ENCODE measurements at places on chromosomes 1 and 21.
A peak's percentile ranks its signal among the peaks of the same experiment; 100 is the strongest.

- peak overlapping the region; percentile 94 for H3K27ac ChIP-seq
- peaks cover 45% of the 10 kb centered on the region for H3K4me1 ChIP-seq
- H3K27me3 ChIP-seq = no peaks in the 10 kb centered on the region
- peaks cover 34% of the 10 kb centered on the region for H3K36me3 ChIP-seq
- H3K4me3 ChIP-seq = peak overlapping the region; percentile 81
Observed at GRCh38 chr1:155051777-155052398, 772 bp downstream of the ADAM15 start.

DNA sequence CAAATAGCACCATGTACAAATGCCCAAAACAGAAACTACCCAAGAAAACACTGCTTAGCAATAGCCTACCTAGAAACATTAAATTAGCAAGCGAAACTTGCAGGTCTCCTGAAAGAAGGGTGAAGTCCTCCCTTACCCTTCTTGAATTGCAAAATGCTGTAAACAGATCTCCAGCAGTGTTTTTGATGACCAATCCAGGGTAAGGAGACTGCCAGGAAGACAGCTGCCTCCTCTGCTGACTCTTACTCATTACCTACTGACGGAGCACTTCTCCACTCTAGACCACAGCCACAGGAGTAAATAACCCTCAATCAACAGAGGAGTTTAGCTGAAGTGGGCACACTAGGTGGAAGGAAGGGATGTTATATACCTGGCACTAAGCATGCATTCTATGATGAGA, 32.2 kb upstream of the GADD45A start:
- H3K36me3 ChIP-seq = no peaks in the 10 kb centered on the region
- no peak overlapping the region for H3K4me3 ChIP-seq
- H3K27me3 ChIP-seq = no peaks in the 10 kb centered on the region
- no peaks in the 10 kb centered on the region for H3K4me1 ChIP-seq

- no peak overlapping the region for H3K27ac ChIP-seq
- peaks cover 9% of the 10 kb centered on the region for H3K4me1 ChIP-seq
- H3K36me3 ChIP-seq = peaks cover 1% of the 10 kb centered on the region
- no peak overlapping the region for H3K4me3 ChIP-seq
Observed at GRCh38 chr1:99700020-99700419, 54.1 kb downstream of the PALMD start.

- peaks cover 11% of the 10 kb centered on the region for H3K36me3 ChIP-seq
- no peak overlapping the region for H3K27ac ChIP-seq
- no peaks in the 10 kb centered on the region for H3K27me3 ChIP-seq
Observed at GRCh38 chr1:31306278-31306677, 9.4 kb downstream of the ZCCHC17 start.

GRCh38 chr1:119141020-119141424, 569 bp upstream of the WARS2 start:
- peaks cover 25% of the 10 kb centered on the region for H3K4me1 ChIP-seq
- H3K27ac ChIP-seq = peak overlapping the region; percentile 99
- no peaks in the 10 kb centered on the region for H3K27me3 ChIP-seq
- no peak for DNase-seq

DNA sequence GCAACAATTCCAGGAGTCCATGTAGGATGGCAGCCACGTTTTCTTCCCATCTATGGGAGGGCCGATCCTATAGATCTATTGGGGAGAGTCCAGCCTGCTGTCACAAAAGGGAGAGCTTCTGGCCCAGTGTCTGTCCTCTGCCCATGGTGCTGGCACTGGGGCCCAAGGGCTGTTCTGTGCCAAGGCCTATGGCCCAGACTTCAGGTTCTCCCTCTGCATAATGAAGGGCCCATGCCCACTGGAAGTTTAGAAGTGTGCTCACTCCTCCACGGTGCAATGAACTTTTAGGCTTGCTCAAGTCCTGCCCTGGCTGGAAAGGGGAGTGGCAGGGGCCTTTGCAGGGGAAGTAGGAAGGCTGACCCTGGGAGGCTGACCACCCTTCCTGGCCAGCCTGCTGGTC, 44.1 kb upstream of the ATP2B4 start:
- no peak overlapping the region for H3K4me3 ChIP-seq
- H3K27me3 ChIP-seq = no peaks in the 10 kb centered on the region
- no peak for DNase-seq
- H3K36me3 ChIP-seq = no peaks in the 10 kb centered on the region
- H3K27ac ChIP-seq = no peak overlapping the region

GRCh38 chr1:217660353-217661062, 29.4 kb downstream of the SPATA17 start:
- H3K27me3 ChIP-seq = no peaks in the 10 kb centered on the region
- H3K4me1 ChIP-seq = no peaks in the 10 kb centered on the region
- H3K36me3 ChIP-seq = no peaks in the 10 kb centered on the region
- no peak for DNase-seq
- no peak overlapping the region for H3K27ac ChIP-seq
- H3K4me3 ChIP-seq = no peak overlapping the region

DNA sequence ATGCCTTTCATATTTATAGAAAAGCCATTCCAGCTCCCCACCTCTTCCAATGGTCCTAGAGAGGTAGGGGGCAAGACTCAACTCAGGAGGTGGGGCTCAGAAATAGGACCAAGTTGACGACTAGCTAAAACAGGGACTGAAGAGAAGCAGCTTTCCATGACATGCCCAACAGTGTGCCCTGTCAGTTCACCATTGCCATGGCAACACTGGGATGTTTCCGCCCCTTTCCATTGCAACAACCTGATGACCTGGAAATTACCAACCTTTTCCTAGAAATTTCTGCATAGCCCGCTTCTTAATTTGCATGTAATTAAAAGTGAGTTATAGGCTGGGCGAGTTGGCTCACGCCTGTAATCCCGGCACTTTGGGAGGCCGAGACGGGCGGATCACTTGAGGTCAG, 22.4 kb upstream of the INTS3 start:
- H3K36me3 ChIP-seq = no peaks in the 10 kb centered on the region
- no peak for DNase-seq
- no peaks in the 10 kb centered on the region for H3K4me1 ChIP-seq
- H3K4me3 ChIP-seq = no peak overlapping the region

- DNase-seq = no peak
- H3K27ac ChIP-seq = no peak overlapping the region
- no peaks in the 10 kb centered on the region for H3K27me3 ChIP-seq
Observed at GRCh38 chr1:89839516-89839915, 18.7 kb downstream of the LRRC8D start.

DNA sequence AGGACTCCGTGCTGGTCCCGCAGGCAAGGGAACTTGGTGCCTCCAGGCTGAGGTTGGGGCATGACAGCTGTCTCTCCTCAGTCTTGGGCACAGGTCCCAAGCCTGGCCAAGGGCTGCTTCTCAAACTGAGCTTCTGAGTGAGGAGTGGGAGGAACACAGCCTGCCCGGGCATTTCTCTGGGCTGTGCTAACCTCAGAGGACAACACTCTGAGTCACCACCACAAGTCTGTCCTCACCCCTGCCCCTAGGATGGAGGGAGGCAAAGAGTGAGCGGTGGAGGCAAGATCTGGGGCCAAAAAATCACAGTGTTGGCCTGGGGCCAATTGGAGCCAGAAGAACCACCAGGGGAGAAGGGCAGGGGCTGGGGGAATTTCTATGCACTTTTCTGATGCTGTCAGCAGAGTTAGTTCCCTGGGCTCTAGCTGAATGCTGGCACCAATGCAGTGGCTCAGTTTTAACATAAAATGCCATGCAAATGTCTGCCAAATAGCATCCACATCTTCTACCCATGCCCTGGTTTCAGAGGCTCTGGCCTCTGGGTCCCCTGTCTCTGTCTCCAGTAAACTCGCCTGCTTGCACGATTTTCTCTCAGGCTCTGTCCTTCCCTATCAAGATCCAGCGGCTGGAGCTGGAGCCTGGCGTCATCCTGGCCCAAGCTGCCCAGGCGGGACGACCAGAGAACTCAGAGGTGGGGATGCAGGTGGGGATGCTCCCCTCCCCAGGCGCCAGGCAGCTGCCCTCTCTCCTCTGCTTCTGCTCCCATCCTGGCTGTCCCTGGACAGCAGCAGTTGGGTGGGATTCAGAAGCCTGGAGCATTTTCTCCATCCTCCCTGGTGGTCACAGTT, 11.0 kb upstream of the CDK18 start:
- DNase-seq = no peak
- peaks cover 21% of the 10 kb centered on the region for H3K27me3 ChIP-seq
- H3K36me3 ChIP-seq = no peaks in the 10 kb centered on the region
- peak overlapping the region; percentile 7 for H3K27ac ChIP-seq

DNA sequence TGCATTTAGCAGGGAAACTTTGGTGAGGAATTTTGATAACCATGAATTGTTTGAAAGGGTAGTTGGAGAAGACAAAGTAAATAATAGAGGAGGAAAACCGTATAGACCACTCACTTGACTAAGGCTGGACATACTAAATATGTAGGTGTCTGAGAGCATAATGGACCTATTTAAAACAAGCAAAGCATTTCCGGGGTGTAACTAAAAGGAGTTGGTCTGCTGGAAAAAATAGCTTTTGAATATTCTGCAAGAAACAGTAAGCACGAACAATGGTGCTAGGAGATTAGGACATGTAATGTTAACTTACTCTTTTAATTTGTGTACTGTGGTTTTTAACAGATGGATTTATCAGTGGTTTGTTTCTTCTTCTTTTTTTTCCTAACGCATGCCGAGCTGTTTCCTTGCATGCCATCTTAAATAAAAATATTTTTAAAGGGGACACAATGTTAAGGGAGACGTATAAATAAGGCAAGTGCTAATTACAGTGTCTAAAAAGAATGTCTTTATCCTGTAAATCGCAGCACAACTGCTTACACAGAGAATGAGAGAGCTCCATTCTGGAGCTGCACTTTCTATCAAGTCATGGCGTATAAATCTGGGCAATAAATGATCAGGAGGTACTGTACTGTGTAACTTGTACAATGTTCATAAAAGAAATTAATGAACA, 492.1 kb downstream of the LMO4 start:
- no peaks in the 10 kb centered on the region for H3K36me3 ChIP-seq
- H3K4me1 ChIP-seq = no peaks in the 10 kb centered on the region
- no peak overlapping the region for H3K27ac ChIP-seq
- H3K27me3 ChIP-seq = no peaks in the 10 kb centered on the region

DNA sequence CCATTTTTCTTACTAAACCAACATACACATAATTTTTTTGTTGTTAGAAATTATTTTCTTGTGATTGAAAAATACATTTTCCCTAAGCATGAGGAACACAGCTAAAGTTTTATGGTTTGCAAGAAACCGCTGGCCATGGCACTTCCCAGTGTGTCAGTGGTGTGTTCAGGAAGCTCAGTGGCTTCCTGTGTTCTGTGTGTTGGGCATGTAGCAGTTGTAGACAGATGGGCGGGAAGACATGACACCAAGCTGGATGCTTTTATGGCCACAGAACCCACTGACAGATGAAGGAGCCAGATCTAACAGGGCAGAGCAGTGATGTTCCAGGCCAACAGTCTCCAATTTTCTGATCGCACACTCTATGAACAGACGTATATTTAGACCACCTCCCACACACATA, 119.8 kb downstream of the GALNT2 start:
- no peaks in the 10 kb centered on the region for H3K36me3 ChIP-seq
- no peak for DNase-seq
- peaks cover 25% of the 10 kb centered on the region for H3K4me1 ChIP-seq
- H3K4me3 ChIP-seq = no peak overlapping the region
- no peak overlapping the region for H3K27ac ChIP-seq

- no peak for DNase-seq
- no peaks in the 10 kb centered on the region for H3K27me3 ChIP-seq
- peaks cover 5% of the 10 kb centered on the region for H3K4me1 ChIP-seq
- no peak overlapping the region for H3K27ac ChIP-seq
Observed at GRCh38 chr1:32234792-32235191, 12.2 kb upstream of the FAM167B start.

DNA sequence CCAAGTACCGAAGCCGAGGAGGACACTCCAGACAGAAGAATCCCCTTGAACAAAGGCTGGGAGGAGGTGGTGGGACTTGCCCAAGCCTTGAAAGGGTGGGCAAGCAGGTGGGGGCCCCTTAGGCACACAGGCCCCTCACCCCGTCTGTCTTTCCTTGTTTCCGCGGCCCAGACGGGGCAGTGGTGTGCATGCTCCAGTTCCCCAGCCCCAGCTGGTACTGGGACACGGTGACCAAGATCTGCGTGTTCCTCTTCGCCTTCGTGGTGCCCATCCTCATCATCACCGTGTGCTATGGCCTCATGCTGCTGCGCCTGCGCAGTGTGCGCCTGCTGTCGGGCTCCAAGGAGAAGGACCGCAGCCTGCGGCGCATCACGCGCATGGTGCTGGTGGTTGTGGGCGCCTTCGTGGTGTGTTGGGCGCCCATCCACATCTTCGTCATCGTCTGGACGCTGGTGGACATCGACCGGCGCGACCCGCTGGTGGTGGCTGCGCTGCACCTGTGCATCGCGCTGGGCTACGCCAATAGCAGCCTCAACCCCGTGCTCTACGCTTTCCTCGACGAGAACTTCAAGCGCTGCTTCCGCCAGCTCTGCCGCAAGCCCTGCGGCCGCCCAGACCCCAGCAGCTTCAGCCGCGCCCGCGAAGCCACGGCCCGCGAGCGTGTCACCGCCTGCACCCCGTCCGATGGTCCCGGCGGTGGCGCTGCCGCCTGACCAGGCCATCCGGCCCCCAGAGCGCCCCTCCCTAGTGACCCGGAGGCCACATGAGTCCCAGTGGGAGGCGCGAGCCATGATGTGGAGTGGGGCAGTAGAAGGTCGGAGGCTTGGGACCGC, 50.8 kb downstream of the OPRD1 start:
- no peaks in the 10 kb centered on the region for H3K4me1 ChIP-seq
- no peak overlapping the region for H3K27ac ChIP-seq
- peaks cover 13% of the 10 kb centered on the region for H3K27me3 ChIP-seq
- no peak overlapping the region for H3K4me3 ChIP-seq

DNA sequence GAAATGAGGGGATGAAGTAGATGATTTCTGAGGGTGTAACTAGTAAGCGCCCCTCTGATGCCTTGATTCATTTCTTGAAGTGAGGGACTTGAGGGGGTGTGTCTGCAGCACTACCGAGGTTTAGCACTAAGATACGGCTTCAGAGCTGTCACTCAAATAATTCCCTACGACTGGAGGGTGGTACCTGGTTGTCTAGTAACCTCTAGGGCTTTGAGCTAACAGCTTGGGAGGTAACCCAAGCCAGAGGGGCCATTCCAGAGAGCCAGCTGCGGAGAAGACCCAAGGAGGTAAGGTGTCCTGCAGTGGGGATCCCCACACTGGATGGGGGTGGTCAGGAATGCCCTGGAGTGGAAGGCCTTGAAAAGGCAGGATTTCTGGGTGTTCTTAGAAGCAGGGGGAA, at the start of gene TTC24:
Gene TTC24, plus strand, starts transcription at position 252 of the 400 bp plus-strand sequence. CDS start 1,642 bp downstream, outside the sequence.
- H3K27ac ChIP-seq = no peak within 1 kb of the TSS
- no peaks in the 10 kb centered on the region for H3K36me3 ChIP-seq
- no peaks in the 10 kb centered on the region for H3K4me1 ChIP-seq

DNA sequence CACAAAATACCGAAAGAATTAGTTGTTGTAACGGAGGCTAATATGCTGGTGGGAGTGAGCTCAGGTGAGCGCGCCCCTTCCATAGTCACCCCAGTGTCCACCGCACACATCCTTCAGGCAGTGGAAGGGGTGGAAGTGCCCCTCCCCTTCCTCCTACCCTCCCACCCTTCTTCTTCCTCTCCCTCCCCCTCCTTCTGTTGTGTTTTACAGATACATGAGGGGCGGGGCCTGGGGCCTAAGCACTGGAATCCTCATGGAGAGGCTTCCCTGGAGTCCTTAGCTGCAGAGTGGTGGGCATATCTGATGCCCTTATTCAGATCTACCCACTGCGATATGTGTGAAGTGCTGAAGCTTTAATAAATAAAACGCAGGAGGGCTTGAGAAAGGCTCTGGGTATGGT, 10.3 kb upstream of the ADARB1 start:
- no peaks in the 10 kb centered on the region for H3K27me3 ChIP-seq
- H3K4me3 ChIP-seq = no peak overlapping the region

GRCh38 chr1:213439703-213440102, 388.7 kb downstream of the RPS6KC1 start:
- no peak overlapping the region for H3K4me3 ChIP-seq
- no peaks in the 10 kb centered on the region for H3K36me3 ChIP-seq
- no peak for DNase-seq
